ENCODE measurements at places on chromosomes 7 and 10.
A peak's percentile ranks its signal among the peaks of the same experiment; 100 is the strongest.

DNA sequence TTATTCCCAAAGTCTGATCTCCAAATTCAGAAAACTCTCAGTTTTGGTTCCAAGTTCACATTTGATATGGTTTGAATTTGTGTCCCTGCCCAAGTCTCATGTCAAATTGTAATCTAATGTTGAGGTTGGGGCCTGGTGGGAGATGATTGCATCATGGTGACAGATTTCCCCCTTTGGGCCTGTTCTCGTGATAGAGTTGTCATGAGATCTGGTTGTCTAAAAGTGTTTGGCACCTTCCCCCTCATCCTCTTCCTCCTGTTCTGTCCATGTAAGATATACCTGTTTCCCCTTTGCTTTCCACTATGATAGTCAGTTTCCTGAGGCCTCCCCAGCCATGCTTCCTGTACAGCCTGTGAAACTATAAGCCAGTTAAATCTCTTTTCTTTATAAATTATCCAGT lies 138.6 kb downstream of the ARL4A start:
- DNase-seq: no peak

- no peak for DNase-seq
Observed at GRCh38 chr7:76074972-76075370, 27.1 kb downstream of the MDH2 start.

GRCh38 chr10:47323636-47324296 lies 1.5 kb downstream of the GDF2 start:
- no peak for DNase-seq

DNA sequence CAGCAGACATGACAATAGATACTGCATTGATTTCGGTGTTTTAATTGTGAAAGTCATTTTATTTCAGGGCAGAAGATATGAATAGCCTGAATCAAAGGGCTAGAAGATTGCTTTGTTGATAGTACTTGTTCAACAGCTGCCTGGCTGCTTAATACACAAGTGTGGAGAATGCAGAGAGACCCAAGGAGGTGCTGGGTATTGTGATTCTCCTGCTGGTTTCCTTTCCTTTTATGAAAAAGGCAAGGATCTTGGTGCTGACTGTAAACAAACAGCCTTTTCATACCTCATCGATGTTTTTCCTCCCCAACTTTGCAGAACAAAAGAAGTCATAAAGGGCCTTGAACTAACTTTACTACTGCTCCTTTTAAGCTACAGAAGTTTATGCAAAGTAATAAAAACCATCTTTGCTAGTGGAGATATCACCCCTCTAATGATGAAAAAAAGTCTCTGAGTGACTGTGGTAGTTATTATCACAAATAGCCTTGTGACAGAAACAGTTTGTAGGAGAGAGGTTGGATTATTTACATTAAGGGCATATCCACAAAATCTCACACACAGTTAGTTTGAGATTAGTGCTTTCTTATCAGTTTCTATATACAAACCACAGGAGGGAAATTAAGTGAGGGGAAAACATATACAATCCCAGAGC lies 800.0 kb downstream of the LRMDA start:
- DNase-seq: no peak

DNA sequence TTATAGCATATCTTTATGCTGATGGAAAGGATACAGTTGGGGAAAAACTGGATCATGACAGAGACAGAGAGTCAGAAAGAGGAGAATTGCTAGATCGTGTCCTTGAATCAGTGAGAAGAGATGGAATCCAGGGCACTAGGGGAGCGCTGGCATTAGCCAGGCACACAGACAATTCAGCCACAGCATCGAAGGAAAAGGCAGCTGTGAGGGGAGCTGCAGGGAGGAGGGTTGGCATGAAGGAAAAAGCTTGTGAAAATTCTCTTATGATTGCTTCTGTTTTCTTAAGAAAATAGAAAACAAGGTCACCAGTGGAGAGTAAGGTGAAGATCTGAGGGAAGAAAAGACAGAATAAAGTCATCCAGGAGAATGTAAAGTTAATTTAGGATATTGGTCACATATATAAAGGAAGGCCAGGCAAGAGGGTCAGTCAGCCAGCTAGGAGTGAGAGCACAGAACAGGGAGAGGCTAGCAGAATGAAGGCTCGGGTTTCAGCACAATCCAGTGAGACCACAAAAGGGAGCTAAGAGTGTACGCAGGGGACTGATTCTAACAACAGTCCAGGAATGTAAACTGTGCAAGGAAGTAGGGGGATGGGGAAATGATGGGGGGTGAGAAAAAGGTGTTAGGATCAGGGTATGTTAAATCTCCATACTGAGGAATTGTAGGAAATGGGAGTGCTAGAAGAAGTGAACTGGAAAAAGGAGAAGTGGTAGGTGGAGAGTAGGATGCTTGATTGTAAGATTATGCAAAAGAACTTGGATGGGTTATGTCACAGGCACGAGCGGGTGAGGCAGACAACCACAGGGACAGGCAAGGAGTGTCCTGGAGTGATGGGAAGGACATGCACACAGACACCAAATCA lies 112.0 kb downstream of the RNF32 start:
- DNase-seq: peak; percentile 49

DNA sequence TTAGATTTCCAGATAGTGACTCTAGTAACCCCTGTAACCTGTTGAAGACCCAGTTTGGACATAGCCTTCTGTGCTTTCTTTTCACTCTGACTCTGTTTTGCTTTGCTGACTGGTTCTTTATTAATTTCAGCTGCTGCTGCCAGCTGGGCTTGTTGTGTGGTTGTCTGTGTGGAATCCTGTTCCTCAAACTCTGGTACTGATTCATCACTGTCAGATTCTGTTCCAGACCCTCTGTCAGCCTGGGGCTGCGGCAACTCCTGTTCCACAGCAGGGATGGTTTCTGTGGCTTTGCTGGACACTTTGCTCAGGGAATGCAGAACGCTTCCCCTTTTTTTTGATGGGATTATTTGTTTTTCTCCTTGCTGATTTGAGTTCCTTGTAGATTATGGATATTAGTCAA lies 104.9 kb downstream of the SEC23IP start:
- DNase-seq: no peak

DNA sequence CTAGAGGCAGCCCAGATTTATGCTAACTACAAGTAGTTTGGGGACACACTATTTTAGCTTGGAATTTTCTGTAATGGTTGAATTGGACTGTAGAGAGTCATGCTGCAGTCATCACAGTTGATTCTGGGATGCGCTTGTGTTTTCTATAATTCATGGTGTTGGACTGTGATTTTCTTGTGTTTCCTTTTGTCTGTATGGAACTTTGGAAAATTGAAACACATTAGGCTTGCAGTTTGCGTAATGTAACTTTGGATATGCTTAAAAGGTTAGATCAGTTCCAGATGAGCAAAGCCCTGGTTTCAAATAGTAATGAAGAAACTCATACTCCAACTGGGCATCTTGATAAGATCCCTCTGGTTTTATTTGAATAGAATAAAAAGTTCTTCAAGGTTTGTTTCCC lies 502.2 kb downstream of the ARL4A start:
- DNase-seq: no peak

- DNase-seq: no peak
Observed at GRCh38 chr7:70098133-70098561, 499.9 kb downstream of the AUTS2 start.

DNA sequence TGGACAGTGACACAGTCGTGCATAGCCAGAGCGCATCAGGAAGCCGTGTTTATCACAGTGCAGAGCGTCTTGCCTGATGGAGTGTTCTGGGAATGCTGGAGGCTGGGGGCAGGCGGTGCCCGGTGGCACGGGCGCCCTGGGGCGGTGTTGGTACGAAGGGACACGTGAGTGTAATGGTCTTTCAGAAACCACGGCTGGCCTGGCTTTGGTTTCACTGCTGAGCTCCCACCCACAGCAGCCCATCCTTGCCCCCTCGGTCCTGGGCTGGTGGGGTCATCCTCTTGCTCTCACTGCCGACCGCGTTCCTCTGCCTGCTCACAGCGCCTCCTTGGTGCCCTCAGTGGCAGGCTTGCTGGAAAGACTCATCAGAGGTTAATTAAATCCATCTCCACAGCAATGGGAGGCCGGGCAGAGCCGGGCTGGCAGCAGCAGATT lies 50.6 kb downstream of the NKX6-2 start:
- no peak for DNase-seq

DNA sequence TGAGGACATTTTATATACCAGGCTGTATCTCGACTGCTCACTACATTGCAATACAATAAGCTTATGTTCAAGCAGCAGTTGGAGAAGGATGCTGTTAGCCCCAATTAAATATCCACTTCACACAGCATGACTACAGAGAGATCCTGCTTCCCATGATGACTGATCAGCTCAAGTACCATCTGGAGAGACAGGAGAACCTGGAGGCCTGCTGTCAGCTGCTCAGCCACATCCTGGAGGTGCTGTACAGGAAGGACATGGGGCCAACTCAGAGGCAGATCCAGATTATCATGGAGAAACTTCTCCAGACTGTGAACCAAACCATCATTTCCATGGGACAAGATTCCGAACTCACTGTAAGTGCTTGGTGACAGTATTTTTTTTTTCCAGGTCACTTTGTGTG lies 22.5 kb downstream of the RNF133 start:
- no peak for DNase-seq

- no peak for DNase-seq
Observed at GRCh38 chr10:91050371-91051034, 129.6 kb upstream of the ANKRD1 start.

DNA sequence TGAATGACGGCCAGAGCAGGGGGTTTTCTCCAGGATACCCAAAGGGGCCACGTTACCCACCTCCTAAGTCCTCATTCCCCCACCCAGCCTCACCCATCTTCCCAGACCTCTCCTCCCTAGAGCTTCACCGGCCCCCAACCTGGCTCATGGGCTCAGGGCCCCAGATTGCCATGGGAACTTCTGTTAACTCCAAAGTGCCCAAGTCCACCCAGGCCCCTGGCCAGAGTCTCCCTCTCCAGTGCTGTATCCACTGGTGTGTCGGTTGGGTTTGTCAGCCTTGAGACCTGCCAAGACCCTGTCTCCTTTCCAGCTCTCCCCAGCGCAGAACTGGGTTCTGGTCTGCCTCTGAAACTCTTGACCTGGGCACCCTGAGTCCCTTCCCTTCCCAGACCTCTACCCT lies 37.1 kb upstream of the ZMIZ2 start:
- DNase-seq: no peak

DNA sequence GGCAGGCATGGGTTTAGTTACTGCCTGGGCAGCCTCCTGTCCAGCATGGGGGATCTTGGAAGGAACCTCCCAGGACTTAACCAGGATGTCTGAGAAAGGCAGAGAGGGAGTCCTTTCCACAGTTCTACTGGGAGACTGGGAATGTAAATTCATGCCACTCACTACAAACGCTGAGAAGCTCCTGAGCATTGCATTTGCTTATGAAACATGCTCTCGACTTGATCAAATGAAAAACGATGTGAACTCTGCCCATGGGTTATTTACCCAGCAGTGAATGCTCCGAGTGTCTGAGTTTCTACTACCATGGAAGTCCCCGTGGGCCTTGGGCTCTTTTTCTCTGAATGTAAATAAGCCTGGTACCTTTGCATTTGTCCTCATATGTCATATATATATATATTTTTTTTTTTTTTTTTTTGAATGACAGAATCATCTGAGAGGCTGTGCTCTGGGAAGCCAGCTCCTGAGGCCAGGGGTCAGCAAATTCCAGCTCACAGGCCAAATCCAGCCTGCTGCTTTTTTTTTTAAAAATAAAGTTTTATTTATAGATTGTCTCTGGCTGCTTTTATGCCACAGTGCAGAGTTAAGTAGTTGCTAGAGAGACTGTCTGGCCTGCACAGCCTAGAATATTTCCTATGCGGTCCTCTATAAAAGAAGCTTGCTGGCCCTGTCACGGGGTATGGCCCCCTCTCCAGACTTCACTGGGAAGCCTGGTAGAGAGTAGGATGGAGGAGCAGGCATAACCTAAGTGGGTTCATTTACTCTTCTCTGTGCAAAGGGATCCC lies 21.4 kb upstream of the RAPGEF5 start:
- DNase-seq: no peak

DNA sequence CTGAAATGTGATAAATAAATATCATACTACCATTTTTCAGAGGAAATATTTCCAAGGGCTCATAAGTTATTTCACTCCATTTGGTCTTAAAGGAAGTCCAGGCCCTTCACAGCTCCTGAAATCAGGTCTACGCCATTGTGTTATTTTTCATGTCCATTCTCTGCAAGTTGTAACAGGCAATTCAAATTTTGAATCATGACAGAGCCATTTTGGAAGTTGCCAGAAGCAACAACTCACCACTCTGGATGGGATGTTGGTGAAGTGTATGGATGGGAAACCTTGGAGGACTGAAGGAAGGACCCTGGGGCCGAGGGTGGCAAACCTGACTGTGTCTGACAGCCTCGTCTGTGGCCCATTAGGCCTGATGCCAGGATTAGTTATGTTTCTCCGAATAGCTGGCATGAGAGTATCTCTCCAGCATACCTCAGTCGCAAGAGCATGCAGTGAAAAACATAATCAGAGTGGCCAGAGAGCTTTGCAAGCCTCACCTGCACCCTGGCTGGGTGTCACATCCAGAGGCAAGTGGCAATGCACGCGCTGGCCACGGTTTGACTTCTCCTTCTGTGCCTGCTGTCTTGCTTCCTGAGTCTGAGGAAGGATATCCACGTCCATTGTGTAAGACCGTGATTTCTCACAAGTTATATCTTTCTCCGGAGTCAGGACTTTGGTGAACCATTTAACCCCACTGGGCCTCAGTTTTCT lies 87.1 kb downstream of the NRP1 start:
- no peak for DNase-seq

- DNase-seq: no peak
Observed at GRCh38 chr7:1019255-1019785, 25.0 kb upstream of the GPR146 start.

DNA sequence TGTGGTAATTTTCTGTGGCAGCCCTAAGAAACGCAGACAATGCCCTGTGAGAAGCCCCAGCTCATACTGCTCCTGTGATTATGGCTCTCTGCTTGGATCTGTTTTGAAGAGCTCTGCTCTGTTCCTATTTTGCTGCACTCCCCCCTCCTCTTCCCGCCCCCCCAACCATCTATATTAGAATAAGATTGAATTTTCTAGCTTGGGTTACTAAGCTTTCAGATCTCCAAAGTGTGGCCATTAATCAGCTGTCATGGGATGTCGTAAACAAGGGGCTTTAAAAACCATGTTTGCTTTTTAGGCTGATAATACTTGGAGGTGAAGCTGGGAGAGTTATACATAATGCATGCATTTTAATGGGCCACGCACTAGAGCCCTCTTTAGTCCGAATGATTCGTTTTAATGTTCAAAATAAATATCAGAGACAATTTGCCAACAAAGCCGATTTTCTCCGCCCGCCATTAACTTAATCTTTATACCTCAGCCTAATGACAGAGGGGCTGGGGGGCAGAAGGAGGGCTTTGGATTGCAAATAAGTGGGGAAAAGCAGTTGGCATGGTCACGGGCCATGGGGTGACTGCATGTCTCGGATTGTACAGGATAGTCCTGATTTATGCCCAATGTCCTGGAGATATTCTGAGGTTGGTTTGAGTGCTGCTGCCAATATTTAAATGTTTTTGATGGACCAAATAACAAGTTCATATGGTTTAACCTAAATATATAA lies 165.5 kb downstream of the RPS24 start:
- no peak for DNase-seq
